ENCODE measurements at places on chromosomes 16 and 17. TPM values are rescaled to one million over a fixed set of nuclear protein-coding genes. Genes with fewer than 3 reads are reported as not detected.

Gene CSF3
- not detected for total RNA-seq

Gene SNX11
- 19.7 TPM for total RNA-seq

Gene KCTD19
- total RNA-seq = not detected

Gene TEKT1
- not detected for total RNA-seq

Gene FBXW10
- total RNA-seq = not detected

Gene LITAF
- 52.9 TPM for total RNA-seq

Gene TXNL4B
- 7.5 TPM for total RNA-seq

Gene NGFR
- 3.6 TPM for total RNA-seq

Gene ACSM2A
- total RNA-seq = not detected

Gene MT4
- total RNA-seq = not detected

Gene G6PC1
- total RNA-seq = not detected

Gene CMIP
- 1.4 TPM for total RNA-seq

Gene SULT1A1
- 0.12 TPM for total RNA-seq
